Liver (tissue), 10 donors: ENCODE measurements at places on chromosomes 11 and 22. TPM values are rescaled to one million over a fixed set of nuclear protein-coding genes. Genes with fewer than 3 reads are reported as not detected.

The CRACR2B gene
- polyA plus RNA-seq, result 2.9 TPM

The TMPRSS13 gene
- 0.11 TPM for polyA plus RNA-seq

The OR8K1 gene
- polyA plus RNA-seq, result not detected

The LRRC56 gene
- 0.46 TPM for polyA plus RNA-seq

GRCh38 chr11:130718120-130718519, 198.2 kb downstream of the SNX19 start:
- DNase-seq, result no peak

The POU2AF3 gene
- 0.68 TPM for polyA plus RNA-seq

- no peak for DNase-seq
Measured at GRCh38 chr11:117731722-117732290, 65.2 kb downstream of the DSCAML1 start.

The CRYBA4 gene
- polyA plus RNA-seq, result not detected

- no peak for DNase-seq
Measured at GRCh38 chr11:134866981-134867675, 455.1 kb upstream of the B3GAT1 start.

GRCh38 chr11:58613228-58613627, 9.2 kb upstream of the CNTF start:
- DNase-seq, result no peak

DNA sequence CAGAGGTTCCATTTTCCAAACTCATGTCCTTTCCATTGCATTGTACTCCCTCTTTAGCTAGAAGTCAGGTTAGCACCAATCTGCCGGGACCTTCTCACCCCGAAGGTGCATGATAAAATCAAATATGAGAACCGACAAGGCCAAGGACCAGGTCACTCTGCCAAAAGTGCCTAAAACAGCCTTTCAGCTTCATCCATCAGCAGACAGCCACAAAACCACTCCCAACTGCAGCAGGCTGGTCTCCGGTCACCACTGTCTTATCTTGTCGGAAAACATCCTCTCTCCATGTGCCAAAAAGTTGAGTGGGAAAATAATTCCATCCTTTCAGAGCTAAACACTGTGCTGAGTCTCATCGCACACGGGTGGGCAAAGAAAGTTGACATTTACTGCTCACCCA, 1.4 kb downstream of the PI4KA start:
- DNase-seq, result no peak
